ENCODE measurements at places on chromosomes 3 and 15.

DNA sequence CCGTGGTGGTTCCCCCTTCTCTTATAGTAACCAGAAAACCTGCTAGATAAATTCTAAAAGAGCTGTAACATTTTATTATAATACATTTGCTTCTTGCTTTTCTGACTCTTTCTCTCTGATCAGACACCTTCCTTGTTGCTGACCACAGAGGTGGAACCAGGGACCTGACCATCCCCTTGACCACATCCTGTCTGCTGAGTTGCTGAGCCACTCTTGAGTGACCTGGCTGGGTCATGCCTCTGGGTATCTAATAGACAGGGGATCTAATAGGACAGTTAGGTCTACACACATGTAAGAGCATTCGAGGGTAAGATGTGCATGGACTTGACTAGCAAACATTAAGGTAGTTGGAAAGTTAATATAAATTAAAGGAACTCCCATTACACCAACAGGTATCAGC, 22.8 kb upstream of the TRIM59 start:
- DNase-seq, result no peak
- H3K36me3 ChIP-seq, result no peaks in the 10 kb centered on the region
- H3K27ac ChIP-seq, result no peak overlapping the region
- H3K4me3 ChIP-seq, result no peak overlapping the region
- peaks cover 20% of the 10 kb centered on the region for H3K27me3 ChIP-seq

- H3K4me1 ChIP-seq, result peaks cover 5% of the 10 kb centered on the region
- H3K36me3 ChIP-seq, result no peaks in the 10 kb centered on the region
- H3K27ac ChIP-seq, result no peak overlapping the region
- DNase-seq, result no peak
Observed at GRCh38 chr15:88448991-88449461, 18.2 kb downstream of the MRPL46 start.

DNA sequence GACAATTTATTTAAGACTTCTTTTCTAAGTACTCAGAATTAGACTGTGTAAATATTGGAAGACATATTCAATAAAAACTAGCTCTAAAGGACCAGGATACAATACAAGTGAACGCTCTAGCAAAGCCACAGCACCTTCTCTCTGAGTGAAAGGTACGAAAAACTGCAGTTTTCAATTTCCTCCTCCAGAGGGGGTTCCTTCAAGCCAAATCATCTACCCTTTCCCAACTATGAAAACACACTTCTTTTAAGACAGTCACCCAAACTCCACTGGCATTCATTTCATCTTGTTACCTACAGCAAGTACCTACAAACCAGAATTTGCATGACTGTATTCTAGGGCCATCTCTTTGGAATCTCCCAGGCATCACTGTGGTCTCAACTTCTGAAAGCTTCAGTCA, 165.8 kb downstream of the ERC2 start:
- H3K4me3 ChIP-seq, result no peak overlapping the region
- peaks cover 32% of the 10 kb centered on the region for H3K27me3 ChIP-seq
- no peaks in the 10 kb centered on the region for H3K4me1 ChIP-seq
- no peak for DNase-seq
- no peaks in the 10 kb centered on the region for H3K36me3 ChIP-seq

DNA sequence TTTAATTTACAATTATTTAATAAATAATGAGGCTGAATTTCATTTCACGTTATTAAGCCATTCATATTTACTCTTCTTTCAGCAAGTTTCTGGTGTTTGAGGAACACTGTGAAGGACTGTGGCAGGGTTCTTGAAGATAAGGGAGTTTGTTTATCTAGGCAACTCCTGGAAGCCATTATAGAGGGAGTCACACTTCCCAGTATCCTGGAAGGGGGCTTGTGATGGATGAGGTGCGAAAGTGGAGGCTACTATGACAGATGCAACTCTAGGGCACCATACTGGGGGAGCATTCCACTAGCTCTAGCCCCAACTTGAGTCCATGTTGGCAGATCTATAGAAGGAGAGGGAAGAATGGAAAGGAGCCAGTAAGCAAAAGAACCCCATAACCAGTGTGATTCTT, 14.4 kb downstream of the CNOT10 start:
- H3K4me1 ChIP-seq, result peaks cover 36% of the 10 kb centered on the region
- no peak overlapping the region for H3K4me3 ChIP-seq
- H3K36me3 ChIP-seq, result peaks cover 48% of the 10 kb centered on the region
- H3K27me3 ChIP-seq, result no peaks in the 10 kb centered on the region
- no peak for DNase-seq
- no peak overlapping the region for H3K27ac ChIP-seq

GRCh38 chr15:38062696-38063095, 128.3 kb downstream of the TMCO5A start:
- no peak overlapping the region for H3K27ac ChIP-seq
- peaks cover 53% of the 10 kb centered on the region for H3K27me3 ChIP-seq
- no peaks in the 10 kb centered on the region for H3K36me3 ChIP-seq

- H3K4me3 ChIP-seq, result no peak overlapping the region
- H3K4me1 ChIP-seq, result peaks cover 2% of the 10 kb centered on the region
- H3K36me3 ChIP-seq, result no peaks in the 10 kb centered on the region
- no peak for DNase-seq
- H3K27ac ChIP-seq, result no peak overlapping the region
Observed at GRCh38 chr3:111808439-111808838, 50.6 kb upstream of the PHLDB2 start.

DNA sequence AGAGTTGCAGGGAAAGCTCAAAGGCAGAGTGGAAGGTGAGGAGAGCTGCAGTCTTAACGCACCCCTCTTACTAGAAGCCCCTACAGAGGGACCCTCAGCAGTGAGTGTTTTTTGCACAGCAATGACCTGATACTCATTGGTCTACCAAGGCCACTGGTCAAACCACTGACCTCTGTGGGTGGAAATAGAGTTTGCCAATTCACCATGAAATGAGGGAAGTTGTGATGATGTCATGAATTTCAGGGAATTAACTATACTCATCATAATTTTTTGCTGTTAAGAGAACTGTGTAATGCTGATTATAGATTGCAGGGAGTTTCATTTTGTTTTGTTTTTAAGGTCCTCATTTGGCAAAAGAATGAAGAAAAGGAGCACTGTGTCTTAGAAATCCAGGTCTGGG, 101.7 kb upstream of the SMAD3 start:
- DNase-seq, result no peak
- no peaks in the 10 kb centered on the region for H3K4me1 ChIP-seq
- H3K36me3 ChIP-seq, result no peaks in the 10 kb centered on the region
- H3K27me3 ChIP-seq, result no peaks in the 10 kb centered on the region
- H3K27ac ChIP-seq, result no peak overlapping the region

DNA sequence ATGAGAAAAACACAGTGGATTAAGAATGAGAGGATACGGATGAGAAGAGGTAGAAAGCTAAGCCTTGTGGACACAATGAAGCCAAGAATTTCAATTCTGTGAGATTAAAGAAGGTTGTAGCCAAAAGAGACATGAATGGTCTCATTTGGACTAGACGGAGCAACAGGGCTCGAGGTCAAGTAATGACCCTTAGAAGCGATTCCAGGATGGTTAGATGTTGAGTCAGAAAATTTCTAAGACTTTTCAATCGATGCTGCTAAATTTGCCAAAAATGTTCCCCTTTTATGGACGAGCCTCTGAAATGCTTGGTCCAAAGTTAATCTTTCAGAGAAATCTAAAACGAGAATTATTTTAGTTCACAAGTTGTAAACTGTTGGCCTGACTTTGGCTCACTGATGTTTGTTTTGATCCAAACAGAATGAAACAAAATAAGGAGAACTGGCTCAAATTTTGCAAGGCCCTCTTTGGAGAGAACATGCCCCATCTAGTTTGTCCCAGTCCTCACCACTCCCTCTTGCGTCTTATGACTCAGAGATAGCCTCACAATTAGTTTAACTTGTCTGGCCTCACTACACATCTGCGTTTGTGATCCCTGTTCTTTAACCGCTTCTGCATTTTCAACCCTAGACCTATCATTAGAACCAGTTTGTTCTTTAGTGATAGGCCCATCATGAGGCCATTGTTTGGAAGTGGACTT, 235.5 kb downstream of the PDZRN3 start:
- H3K4me3 ChIP-seq, result no peak overlapping the region
- no peaks in the 10 kb centered on the region for H3K4me1 ChIP-seq
- H3K27me3 ChIP-seq, result no peaks in the 10 kb centered on the region

- peaks cover 10% of the 10 kb centered on the region for H3K4me1 ChIP-seq
- H3K27ac ChIP-seq, result no peak overlapping the region
- H3K4me3 ChIP-seq, result no peak overlapping the region
- no peaks in the 10 kb centered on the region for H3K36me3 ChIP-seq
- no peak for DNase-seq
- H3K27me3 ChIP-seq, result peaks cover 19% of the 10 kb centered on the region
Observed at GRCh38 chr3:12884186-12884680, 42.9 kb upstream of the RPL32 start.

- no peaks in the 10 kb centered on the region for H3K36me3 ChIP-seq
- no peak overlapping the region for H3K27ac ChIP-seq
- DNase-seq, result no peak
Observed at GRCh38 chr3:20013396-20013795, 1.3 kb upstream of the PP2D1 start.

- no peak for DNase-seq
- H3K27ac ChIP-seq, result no peak overlapping the region
- H3K27me3 ChIP-seq, result no peaks in the 10 kb centered on the region
Observed at GRCh38 chr3:11351451-11351850, 79.3 kb downstream of the ATG7 start.

DNA sequence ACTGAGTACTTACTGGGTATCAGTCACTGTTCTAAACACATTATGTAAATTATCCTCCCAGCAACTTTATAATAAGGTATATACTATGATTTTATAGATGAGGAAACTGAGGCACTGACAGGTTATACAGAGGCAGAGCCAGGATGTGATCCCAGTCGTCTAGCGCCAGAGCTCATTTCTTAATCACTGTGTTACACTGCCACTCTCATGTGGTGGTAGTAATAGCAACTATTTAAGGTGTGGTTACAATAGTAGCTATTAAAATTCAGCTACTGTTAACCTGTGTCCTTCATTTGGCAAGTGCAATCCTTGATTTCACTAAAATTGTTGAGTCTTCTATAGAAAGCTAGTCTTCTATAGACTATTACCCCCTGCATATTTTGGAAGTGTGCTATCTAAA, 43.1 kb upstream of the TRPC1 start:
- peaks cover 2% of the 10 kb centered on the region for H3K36me3 ChIP-seq
- H3K27me3 ChIP-seq, result no peaks in the 10 kb centered on the region
- no peaks in the 10 kb centered on the region for H3K4me1 ChIP-seq
- H3K27ac ChIP-seq, result no peak overlapping the region
- H3K4me3 ChIP-seq, result no peak overlapping the region

DNA sequence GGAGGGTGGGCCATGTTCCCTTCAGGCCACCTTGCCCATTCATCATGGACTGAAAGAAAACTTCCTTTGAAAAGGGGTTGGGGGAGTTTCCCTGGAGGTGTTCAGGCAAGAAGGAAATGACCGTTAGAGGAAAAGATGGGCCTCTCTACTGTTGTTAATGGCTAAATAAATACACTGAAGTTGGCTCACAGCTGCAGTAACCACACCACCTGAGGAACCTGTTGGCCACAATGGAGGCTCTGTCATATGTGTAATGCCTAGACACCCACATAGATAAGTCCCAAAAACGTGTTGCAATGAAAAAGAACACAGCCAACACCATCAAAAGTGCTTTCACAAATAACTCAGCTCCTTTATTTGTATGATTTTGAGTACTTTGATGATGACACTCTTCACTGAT, 38.2 kb upstream of the FAM3D start:
- DNase-seq, result no peak
- H3K27ac ChIP-seq, result no peak overlapping the region
- H3K4me1 ChIP-seq, result no peaks in the 10 kb centered on the region
- H3K4me3 ChIP-seq, result no peak overlapping the region
- H3K36me3 ChIP-seq, result no peaks in the 10 kb centered on the region

- H3K4me3 ChIP-seq, result no peak overlapping the region
- DNase-seq, result peak; percentile 83
- no peak overlapping the region for H3K27ac ChIP-seq
- H3K4me1 ChIP-seq, result peaks cover 39% of the 10 kb centered on the region
Observed at GRCh38 chr15:69729167-69729748, 276.6 kb downstream of the RPLP1 start.

DNA sequence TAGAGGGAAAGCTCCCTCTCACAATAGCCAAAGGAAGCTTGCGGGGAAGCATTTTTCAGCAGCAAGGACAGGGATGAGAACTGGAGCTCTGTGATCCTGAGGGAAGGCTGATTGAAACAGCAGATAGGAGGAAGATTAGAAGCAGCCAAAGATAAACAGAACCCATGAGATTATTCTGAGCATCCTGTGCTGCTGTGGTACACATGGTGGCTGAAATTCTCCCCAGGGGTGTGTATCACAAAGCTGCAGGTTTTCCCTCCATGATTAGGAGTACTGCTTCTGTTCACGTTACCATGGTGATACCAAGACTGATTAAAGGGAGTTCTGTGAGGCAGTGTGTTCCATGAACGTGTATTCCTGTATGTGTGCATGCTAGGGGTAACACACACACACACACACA, 30.3 kb upstream of the PSMD6 start:
- no peak overlapping the region for H3K27ac ChIP-seq
- peaks cover 8% of the 10 kb centered on the region for H3K4me1 ChIP-seq
- H3K4me3 ChIP-seq, result no peak overlapping the region
- peaks cover 42% of the 10 kb centered on the region for H3K27me3 ChIP-seq

- no peak for DNase-seq
- no peaks in the 10 kb centered on the region for H3K36me3 ChIP-seq
- peaks cover 4% of the 10 kb centered on the region for H3K4me1 ChIP-seq
- peaks cover 22% of the 10 kb centered on the region for H3K27me3 ChIP-seq
- H3K4me3 ChIP-seq, result no peak overlapping the region
- H3K27ac ChIP-seq, result no peak overlapping the region
Observed at GRCh38 chr3:134655706-134656105, 4.9 kb upstream of the KY start.

DNA sequence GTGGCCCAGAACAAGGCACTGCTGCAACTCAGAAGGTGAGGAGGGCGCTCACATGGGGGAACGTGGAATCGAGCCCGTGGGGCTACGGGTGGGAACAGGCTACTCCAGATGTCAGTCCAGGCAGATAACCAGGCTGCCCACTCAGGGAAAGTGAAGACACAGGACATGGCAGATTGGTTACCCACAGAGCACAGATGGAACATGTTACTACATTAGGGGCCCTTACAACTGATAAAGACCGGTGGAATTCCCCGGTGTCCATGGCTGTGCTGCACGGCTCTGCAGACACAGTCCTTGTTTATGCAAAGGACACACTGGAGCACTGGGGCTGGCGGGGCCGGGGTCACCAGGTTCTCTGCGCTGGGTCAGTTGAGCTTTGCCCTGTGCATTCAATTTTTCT, 36.9 kb downstream of the PCSK6 start:
- no peaks in the 10 kb centered on the region for H3K36me3 ChIP-seq
- H3K27ac ChIP-seq, result no peak overlapping the region
- peaks cover 52% of the 10 kb centered on the region for H3K27me3 ChIP-seq
- no peak for DNase-seq
- peaks cover 8% of the 10 kb centered on the region for H3K4me1 ChIP-seq

- H3K27me3 ChIP-seq, result peaks cover 20% of the 10 kb centered on the region
- no peaks in the 10 kb centered on the region for H3K4me1 ChIP-seq
- H3K27ac ChIP-seq, result no peak overlapping the region
- H3K36me3 ChIP-seq, result no peaks in the 10 kb centered on the region
Observed at GRCh38 chr3:150317469-150317868, 90.6 kb upstream of the TSC22D2 start.

Data from activated T-cell treated with anti-CD3 and anti-CD28 coated beads, Interleukin-2, amount 50 U/mL, for 24 hours (primary cell).